Brain microvascular endothelial cell (primary cell): ENCODE measurements at places on chromosomes 12 and 14.

- DNase-seq: no peak
Measured at GRCh38 chr12:14960548-14961465, 594 bp downstream of the ARHGDIB start.

DNA sequence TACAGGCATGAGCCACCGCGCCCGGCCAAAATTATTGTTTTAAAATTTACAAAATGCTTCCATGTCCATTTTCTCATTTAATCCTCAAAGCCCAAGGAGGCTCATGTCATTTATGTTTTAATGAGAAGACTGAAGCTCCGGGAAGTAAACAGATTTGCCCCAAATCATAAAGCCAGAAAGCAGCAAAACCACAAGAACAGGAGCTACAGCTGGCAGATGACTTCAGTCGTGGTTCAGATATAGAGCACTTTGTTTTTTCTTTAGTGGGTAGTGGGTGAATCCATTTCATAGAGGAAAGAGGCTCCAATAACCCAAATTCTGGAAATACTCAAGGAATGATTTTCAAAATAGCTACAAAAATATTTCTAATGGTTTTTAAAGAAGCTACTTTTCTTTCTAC, 45.4 kb upstream of the VPS33A start:
- DNase-seq: no peak

DNA sequence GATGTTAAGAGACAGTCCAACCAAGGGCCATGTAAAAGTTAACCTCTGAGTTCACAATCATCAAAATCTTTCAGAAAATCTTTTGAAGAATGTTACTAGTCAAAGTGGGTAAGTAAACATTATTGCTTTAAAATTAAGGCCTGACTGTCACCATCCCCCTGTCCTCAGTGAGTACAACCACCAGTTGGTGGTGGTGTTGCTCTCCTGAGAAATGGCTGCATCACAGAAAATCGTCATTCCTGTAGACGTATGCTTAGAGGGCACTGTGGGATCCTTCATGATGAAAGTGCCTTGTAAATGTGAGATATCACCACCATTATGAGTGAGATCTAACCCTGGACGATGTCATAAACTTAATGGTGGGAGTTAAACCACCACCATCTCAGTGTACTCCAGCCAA, 451.2 kb downstream of the RPS29 start:
- DNase-seq: no peak

GRCh38 chr12:6962285-6963015, 8.0 kb downstream of the PHB2 start:
- no peak for DNase-seq

GRCh38 chr14:74658535-74659131, 46.6 kb upstream of the LTBP2 start:
- DNase-seq: no peak

GRCh38 chr12:104713444-104713843, 244.6 kb downstream of the SLC41A2 start:
- no peak for DNase-seq

DNA sequence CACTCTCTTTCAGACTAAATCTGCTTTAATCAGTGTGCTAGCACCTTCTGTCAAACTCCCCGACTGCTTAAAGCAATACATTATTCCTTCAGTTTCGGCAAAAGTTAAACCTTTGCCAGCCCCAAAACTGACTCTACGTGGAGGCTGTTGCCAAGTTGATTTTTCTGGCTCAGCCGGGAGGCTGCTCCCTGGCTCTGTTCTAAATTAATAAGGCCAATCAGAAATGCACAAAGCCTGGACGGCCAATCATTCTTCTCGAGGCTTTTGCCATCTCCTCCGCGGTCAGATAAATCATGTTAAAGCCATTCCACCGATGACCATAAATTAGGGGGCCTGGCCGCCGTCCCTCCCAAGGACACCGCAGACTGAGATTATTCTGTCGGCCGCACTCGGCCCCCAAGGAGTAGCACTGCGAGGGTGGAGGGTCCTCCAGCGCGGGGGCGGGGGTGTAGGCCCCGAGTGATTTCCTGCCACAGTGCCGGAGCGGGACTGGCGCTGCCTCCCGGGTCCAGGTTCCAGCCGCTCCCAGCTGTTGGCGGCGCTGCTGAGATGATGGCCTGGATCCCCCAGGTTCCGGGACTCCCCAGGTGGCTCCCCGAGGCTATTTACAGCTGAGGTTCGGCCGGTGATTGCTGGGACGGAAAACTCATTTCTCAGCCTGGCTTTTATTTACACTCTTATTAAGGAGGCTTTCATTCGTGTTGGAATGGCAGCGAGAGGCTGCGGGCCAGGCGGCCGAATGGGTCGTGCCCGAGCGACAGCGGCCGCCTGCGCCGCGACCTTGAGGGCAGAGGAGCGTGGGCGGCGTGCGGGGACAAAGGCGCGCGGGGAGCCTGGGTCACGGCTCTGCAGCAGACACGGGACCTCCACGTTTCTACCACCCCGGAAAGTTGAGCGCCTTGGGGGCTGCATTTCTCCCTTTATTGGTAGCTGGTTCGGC, 165.1 kb downstream of the MON2 start:
- DNase-seq: peak; percentile 81

DNA sequence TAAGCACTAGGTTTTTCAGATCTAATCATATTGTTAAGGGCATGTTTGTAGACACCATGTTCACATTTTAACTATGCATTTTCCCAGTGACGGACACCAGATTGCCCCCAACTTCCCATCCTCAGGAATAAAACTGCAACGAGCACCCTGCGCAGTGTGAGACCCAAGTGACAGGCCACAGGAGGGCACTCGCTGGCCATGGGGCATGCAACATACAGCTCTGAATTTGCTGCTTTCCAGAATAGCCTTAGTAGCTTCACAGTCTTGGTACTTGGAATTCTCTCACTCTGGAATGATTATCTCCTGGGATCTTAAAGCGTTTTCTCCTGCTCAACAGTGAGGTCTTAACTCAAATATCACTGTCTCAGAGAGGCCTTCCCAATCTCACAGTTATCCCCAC, 972 bp upstream of the DDX47 start:
- no peak for DNase-seq

GRCh38 chr14:57161583-57162234, 107.0 kb downstream of the EXOC5 start:
- no peak for DNase-seq

DNA sequence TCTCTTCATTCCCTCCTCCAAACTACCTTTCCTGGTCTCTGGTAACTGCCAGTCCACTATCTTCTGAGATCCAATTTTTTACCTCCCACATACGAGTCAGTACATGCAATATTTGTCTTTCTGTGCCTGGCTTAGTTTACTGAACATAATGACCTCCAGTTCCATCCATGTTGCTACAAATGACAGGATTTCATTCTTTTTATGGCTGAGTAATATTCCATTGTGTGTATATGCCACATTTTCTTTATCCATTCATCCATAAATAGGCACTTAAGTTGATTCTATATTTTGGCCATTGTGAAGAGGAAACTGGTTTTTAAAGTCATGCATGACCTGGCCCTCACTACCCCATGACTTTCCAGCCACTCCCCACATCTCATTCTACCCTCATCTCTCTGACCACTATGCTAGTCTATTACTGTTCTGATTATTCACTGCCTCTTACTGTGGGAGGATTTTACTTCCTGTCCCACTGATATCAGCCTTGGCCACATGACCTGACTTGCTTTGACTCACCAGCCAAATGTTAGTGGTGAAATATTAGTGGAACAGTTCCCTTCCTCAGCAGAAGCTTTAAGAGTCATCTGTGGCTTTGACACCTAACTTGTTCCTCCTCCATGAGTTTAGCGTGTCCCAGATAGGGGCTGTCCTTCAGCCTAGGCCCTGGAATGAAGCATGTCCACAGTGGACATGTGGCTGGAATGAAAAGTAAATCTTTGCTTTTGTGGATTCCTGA, 52.2 kb downstream of the GOLGA5 start:
- peak; percentile 84 for DNase-seq

DNA sequence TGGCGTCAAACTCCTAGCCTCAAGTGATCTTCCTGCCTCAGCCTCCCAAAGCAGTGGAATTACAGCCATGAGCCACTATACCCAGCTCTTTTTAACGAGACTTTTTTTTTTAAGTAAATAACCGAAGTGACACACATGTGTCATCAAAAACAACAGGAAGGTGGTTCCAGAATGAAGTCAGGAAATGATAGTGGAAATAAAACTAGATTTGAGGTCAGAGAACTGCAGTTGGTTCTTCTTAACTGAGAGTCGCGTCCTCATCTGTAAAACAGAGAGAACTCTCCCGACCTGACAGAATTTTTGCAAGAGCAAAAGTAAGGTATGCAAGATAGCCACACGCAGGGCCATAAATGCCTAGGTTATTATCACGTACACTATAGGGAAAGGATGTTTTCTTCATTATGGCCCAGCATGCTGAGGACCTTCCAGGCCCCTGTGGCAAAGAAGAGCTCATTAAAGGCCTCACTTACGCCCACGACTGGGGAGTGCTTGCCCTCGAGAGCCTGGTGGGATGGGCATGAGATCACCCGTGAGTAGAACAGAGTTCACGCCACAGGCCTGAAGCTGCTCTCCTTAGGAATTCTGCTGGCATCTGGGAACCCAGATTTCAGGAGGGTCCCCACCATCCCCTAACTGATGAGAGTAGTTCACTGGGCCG, 67.2 kb downstream of the SCARB1 start:
- no peak for DNase-seq

DNA sequence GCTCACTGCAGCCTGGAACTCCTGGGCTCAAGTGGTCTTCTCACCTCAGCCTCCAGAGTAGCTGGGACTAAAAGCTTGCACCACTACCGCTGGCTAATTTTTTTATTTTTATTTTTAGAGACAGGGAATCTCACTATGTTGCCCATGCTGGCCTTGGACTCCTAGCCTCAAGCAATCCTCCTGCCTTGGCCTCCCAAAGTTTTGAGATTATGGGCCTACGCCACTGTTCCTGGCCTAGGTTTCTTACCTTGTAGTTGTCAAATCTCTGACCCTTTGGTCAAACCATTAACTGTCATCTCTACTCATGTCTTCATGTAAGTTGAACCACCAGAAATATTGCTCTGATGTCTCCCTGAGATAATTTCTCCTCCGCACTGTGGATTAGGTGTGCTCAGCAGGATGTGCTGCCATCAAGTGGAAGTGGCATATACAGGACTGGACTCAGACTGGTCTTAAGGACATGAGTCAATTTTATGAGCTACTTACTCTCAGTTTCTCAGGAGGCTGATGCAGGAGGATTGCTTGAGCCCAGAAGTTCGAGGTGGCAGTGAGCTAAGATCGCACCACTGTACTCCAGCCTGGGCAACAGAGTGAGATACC, 28.5 kb downstream of the ACTR6 start:
- DNase-seq: no peak

DNA sequence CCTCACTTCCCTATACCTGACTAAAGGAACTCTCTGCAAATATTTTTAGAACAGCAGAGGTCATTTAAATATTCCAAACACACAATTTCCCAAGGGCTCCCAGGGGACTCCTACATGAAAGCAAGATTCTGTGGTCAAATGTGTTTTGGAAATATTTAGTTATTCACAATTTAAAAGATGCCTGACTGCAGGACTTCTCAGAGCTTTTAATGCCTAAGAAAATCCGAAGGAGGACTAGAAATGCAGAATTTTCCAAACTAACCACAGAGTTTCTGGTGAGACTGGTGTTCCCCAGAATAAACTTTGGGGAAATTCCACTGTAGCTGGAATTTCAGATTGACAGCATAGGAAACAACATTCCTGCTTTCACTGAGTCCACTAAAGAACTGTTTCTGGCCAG, 84.8 kb upstream of the MAP1LC3B2 start:
- no peak for DNase-seq

- no peak for DNase-seq
Measured at GRCh38 chr14:21103411-21103709, 2.5 kb downstream of the TMEM253 start.

DNA sequence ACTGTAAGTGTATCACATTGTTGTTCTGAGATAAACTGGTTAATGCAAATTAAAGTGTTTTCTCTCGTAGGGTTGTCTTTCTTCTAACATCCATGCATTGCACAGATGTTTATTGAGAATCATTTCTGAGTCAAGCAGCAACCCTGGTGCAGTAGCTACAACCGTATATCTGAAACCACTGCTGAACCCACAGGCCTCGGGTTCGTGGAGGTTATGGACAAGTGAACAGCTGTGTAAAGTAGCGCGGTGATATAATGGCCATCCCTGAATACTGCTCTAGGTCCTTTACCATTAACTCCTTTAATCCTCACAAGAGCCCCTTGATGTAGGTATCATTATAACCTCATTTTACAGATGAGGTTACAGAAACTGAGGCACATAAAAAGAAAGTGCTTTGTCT, 486.1 kb upstream of the TMEM132C start:
- DNase-seq: no peak

GRCh38 chr12:131920157-131920508, 8.9 kb upstream of the PUS1 start:
- DNase-seq: no peak

DNA sequence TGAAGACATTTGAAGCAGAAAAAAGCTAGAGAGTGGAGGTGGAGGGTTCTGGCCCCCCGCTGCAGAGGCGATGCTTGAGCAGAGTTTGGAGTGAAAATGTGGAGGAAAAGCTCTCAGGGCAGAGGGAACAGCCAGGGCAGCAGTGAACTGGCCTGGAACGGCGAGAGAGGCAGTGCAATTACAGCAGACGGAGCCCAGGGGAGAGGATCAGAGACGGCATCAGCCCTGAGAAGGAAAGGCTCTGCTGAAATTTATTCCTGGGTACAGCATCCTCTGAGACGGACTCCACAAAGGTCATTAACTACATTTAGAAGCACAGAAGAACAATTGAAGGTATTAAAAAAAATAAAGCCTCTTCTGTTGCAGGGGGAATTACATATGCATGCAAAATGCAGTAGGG, 14.2 kb downstream of the STON2 start:
- no peak for DNase-seq

DNA sequence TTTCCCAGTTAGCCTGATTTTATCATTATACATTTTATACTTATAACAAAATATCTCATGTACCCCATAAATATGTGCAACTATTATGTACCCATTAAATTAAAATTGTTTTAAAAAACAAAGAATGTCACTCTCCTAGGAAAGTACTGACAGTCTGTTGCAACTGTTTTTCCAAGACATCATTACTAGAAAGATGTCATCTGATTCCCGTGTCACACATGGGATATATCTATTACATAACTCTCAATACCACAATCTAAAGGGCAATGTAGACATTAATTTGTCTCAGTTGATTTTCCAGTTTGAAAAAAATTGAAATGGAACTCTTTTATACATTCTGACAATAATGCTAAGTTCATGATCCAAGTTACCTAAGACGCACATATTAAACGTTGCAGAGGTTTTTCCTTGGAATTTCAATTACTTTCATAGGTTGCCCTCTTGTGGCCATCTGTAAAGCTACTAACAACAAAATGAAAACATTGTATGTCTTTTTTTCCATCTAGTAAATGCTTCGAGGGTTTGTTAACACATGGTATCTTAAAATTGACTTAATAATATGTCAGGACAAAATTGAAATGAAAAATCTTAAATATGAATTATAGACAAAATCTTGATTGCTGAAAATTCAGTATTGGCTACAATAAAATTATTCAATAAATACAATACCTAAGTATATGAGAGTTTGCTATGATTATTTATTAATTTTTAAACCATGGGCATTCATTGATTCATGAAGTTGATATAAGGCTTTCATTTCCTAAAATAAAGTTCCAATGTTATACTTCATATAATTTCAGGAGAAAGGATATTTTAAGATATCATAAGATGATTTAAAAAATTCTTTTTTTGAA, 131.6 kb downstream of the PPFIA2 start:
- DNase-seq: peak; percentile 34
